Stimulated activated CD8-positive, alpha-beta memory T cell treated with anti-CD3 and anti-CD28 coated beads, Interleukin-15, amount 100 ng/mL, for 24 hours (primary cell): ENCODE measurements at places on chromosomes 5 and 9.

- DNase-seq: no peak
Measured at GRCh38 chr5:151757233-151758140, 944 bp downstream of the ATOX1 start.

GRCh38 chr5:5128766-5129165, 11.4 kb upstream of the ADAMTS16 start:
- no peak for DNase-seq

- no peak for DNase-seq
Measured at GRCh38 chr5:125992050-125992449, 431.2 kb upstream of the GRAMD2B start.

- no peak for DNase-seq
Measured at GRCh38 chr5:146704949-146705665, 173.4 kb downstream of the PPP2R2B start.

DNA sequence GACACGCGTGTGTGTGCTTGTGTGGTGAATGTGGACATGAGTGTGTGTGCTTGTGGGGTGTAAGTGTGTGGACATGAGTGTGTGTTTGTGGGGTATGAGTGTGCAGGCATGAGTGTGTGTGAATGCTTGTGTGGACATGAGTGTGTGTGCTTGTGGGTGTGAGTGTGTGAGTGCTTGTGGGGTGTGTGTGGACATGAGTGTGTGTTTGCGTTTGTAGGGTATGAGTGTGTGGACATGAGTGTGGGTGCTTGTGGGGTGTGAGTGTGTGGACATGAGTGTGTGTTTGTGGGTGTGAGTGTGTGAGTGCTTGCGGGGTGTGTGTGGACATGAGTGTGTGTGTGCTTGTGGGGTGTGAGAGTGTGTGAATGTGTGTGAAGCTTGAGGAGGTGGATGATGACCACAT, 29.8 kb upstream of the TIFAB start:
- no peak for DNase-seq

DNA sequence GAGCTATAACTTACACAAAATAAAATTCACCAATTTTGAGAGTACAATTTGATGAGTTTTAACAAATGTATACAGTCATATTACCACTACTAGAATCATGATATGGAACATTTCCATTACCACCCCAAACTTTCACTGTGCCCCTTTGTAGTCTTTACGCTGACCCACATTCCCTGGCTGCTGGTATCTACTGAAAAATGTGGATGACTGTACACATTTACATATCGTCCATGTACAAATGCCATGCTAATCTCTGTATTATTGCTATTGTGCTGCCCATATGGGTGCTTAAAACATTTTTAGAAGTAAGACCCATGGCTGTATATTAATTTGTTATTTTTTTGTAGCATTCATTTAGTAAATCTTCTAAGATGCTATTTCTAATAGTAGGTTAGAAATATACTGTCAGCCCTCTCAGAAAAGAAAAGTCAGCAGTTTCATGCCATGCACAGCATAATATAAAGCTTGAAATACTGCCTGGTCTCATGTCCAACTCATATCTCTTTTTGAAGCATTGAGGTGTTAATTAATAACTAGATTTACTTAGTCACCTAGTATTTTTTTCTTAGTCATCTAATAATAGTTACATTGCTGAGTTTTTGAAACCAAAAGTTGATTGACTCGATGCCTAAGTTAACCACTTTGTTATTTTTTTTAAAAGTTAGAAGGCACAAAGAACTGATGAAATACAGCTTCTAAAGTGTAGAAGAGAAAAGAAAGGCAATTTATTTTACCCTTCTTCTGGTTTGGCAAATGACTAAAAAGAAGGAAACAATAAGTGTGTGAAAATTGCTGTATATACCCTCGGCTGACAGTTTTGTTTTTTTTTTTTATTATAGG, 188.3 kb upstream of the MEF2C start:
- no peak for DNase-seq

DNA sequence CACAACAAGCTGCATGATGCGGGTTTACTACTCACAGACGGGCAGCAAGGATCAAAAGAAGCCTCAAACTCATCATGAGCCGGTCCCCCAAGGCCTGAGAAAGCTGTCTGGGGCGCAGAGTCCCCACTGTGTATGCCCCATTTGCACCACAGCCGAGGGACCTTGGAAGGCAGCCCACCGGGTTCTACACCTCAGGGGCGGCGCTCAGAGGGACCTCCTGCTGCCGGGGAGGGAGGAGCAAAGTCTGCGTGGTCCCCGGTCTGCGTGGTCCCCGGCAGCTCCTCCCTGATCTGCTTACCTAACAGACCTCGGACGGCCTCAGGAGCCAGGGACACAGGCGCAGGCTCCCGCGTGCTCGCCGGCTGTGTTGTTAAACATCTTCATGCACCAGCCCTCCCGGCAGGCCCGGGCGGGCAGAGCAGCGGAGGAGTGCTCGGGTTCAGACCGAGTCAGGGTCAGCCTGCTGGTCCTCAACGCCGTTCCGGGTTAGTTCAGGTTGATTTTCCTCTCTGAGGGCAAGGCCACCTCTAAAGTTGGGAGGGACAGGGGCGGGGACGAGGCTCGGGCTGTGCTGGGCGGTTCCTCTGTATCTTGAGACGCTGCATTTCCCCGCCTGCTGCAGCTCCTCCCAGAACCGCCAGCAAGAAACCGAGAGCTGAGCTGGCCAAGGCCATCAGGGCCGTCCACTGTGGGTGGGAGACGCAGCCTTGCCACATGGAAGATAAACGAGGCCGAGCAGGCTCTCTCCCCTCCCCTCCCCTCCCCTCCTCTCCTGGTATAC, 74.6 kb downstream of the MRPL36 start:
- DNase-seq: no peak

DNA sequence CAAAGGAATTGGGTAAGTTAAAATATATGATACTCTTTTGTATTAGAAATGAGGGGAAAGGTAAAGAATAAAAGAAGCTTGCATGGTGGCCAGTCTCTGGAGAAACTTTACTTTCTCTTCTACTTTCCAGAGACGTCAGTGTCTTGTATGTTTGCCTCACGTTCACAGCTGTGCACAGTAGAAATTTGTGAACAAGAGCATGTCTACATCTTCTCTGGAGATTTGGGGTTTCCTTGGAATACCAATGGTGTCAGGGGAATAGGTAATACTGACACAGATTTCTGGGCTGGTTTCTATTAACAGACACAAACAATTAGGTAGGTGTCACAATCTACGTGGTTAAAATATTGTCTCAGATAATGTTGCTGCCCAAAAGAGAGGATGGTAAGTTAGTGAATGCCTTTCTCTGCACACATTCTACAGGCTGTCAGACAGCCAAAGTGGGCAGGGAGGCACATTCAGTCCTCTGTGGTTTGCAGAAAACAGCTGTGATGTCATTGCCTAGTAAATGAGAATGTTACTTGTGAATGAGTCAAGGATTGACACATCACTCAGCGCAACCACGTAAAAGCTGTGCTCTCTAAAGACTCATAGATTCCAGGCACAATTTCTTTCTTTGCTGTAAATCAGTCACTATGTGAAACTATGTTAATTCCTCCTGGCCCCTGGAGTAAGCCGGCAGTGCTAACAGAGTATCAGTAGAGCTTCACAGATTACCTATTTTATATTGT, 397.1 kb downstream of the MAN2A1 start:
- no peak for DNase-seq

- no peak for DNase-seq
Measured at GRCh38 chr5:174402222-174402812, 322.1 kb upstream of the MSX2 start.

GRCh38 chr9:135522137-135522877, 1.1 kb downstream of the LCN1 start:
- DNase-seq: no peak

DNA sequence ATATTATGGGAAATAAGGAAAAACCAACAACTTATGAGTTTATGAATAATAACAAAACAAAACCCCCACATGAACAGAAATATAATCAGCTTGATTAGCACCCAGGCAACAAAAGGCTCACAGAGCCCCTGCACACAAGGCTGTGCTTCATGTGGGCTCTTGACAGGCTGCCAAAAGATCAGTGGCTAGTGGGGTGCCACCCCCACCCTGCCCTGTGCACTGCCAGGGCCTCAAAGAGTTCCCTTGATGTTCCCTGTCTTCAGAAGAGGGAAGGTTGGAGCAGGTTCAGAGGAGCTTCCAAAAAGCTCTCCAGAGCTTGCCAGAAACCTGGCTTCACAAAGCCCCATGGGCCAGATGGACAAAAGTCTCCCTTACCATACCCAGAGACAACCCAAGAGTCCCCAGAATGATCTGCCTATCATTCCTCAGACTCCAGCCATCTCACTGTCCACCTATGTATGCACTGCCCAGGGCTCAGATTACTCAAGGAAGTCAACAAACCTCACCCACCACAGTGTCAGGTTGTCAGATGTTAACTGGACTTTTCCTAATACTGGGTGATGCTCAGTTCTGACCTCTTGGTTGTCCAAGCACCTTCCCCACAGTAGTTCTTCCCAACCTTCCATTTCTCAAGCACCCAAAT, 87.5 kb downstream of the SIL1 start:
- DNase-seq: no peak

DNA sequence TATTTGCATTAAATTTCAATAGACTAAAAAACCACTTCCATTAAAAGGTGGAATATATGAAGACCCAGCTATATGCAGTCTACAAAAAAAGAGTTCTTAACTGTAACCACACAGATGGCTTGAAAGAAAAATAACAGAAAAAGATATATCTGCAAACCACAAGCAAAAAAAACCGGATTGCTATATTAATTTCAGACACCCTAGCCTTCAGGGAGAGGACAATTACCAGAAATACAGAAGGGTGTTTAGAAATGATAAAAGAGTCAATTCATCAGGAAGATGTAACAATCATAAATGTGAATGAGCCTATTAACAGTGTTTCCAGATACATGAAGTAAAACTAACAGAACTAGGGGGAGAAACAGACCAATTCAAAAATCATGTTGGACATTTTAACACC, 56.9 kb upstream of the SMIM23 start:
- no peak for DNase-seq

DNA sequence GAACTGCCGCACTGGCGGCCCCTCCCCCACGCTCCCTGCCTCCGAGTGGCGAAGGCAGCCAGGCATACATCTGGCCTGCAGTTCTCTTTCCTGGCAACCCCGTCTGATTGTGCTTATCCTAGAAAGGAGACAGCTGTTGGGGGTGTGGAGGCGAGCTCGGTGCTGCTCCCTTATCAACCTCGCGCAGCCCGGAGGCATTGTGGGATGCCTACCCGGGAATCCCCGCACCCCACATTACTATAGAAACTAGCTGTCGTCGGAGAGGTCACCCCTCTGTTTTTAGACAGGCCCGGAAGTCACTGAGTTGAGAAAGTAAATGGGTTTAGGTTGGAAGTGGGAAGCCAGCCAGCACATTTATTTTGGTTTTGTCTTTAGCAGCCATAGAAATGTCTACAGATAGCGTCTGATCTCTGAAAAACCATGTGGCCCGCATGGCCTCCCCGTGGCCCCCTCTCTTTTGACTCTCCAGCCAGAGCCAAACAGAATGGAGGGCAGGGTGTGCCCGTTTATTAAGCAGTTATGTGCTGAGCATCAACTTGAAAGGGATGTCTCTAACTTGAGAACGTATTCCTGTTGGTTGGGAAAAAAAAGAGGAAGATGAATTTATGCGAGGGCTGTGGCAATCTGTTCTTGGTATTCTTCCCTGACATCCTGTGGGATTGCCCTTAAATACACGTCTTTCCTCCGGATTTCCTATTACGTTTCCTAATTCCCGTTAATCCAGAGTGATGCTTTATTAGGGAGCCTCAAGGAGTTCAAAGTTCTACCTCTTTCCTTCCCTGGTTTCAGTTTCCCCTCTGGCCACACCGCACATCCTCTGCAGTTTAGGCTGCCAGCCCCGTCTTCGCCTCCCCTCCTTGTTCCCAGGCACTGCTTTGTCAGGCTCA, 3.9 kb downstream of the STC2 start:
- no peak for DNase-seq

- DNase-seq: no peak
Measured at GRCh38 chr9:715300-715699, 126.2 kb upstream of the DMRT1 start.

GRCh38 chr5:16976625-16977008, 40.5 kb upstream of the MYO10 start:
- no peak for DNase-seq
